ENCODE measurements at places on chromosomes 6 and 20.

- no peak overlapping the region for H3K27ac ChIP-seq
- H3K4me1 ChIP-seq = no peaks in the 10 kb centered on the region
- DNase-seq = no peak
- H3K4me3 ChIP-seq = no peak overlapping the region
Observed at GRCh38 chr6:141056945-141057625, 1075.6 kb upstream of the GJE1 start.

DNA sequence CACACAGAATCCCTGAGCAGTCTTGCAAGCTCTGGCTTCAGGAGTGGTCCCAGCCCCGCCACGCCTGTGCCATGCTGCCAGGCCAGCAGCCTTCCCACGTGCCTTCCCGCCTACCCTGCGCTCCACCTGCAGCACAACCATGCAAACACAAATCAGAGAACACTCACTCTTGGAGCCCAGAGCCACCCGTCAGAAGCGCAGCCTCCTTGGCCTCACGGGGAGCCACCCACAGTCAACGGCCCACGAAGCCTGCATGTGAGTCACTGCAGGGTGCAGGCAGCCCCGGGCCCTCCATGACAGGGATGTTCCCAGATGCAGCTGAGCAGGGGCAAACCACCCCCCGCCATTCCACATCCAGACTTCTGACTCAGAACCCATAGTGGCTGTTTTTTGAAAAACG, 217.0 kb downstream of the DLL1 start:
- no peaks in the 10 kb centered on the region for H3K36me3 ChIP-seq
- peaks cover 22% of the 10 kb centered on the region for H3K27me3 ChIP-seq
- H3K4me3 ChIP-seq = no peak overlapping the region
- no peaks in the 10 kb centered on the region for H3K4me1 ChIP-seq
- no peak for DNase-seq

- H3K36me3 ChIP-seq = peaks cover 3% of the 10 kb centered on the region
- H3K27me3 ChIP-seq = peaks cover 5% of the 10 kb centered on the region
- no peak for DNase-seq
- no peak overlapping the region for H3K27ac ChIP-seq
Observed at GRCh38 chr20:24917056-24917455, 32.0 kb upstream of the CST7 start.

DNA sequence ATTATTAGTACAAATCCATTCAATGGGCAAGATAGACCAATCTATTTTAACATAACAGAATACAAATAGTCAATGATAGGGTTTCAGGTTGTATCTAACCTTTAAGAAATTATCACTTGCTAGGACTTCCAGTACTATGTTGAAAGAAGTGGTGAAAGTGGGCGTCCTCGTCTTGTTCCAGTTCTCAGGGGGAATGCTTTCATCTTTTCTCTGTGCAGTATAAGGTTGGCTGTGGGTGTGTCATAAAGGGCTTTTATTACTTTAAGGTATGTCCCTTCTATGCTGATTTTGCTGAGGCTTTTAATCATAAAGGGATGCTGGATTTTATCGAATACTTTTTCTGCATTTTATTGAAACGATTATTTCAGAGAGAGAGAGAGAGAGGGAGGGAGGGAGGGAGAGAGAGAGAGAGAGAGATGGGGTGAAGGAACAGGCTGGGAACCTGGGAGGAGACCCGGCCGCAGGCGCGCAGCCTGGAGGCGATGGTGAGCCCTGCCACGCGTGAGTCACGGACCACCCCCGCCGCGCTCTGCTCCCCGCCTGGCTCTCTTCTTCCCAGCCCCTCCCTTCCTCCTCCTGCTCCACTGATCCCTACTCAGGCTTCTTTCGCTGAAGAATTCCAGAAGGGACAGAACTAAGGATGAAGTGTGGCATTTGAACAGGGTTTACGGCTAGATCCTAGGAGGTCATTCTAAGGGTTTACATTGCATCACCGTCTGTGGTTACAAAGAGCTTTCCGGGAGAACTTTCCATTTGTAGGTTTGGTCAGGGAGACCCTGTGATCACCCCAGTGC, 45.5 kb upstream of the HLA-E start:
- no peaks in the 10 kb centered on the region for H3K36me3 ChIP-seq
- no peak overlapping the region for H3K27ac ChIP-seq

GRCh38 chr20:41587956-41588355, 30.2 kb downstream of the CHD6 start:
- no peaks in the 10 kb centered on the region for H3K27me3 ChIP-seq
- DNase-seq = no peak
- no peak overlapping the region for H3K27ac ChIP-seq
- H3K36me3 ChIP-seq = peaks cover 33% of the 10 kb centered on the region
- no peak overlapping the region for H3K4me3 ChIP-seq

GRCh38 chr6:166237617-166238016, 70.0 kb upstream of the TBXT start:
- peaks cover 40% of the 10 kb centered on the region for H3K27me3 ChIP-seq
- no peak overlapping the region for H3K27ac ChIP-seq
- H3K36me3 ChIP-seq = no peaks in the 10 kb centered on the region
- peaks cover 10% of the 10 kb centered on the region for H3K4me1 ChIP-seq

DNA sequence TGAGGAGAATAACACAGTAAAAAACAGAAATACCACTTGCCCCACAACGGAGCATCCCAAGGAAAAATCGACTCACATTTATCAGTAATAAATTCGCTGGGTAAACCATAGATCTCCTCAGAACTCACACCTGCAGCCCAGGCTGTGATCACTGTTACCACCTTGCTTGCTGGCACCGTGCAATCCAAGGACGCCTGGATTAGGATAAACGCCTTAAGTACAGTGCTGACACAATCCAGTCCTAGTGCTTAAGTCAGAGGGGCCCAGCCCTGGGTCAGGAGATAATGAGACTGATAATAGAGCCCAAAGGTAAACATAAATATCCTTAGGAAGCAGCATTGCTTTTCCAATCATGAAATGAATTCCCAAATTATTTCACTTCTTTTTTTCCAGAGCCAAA, 62.5 kb downstream of the EPB41L2 start:
- DNase-seq = no peak
- no peak overlapping the region for H3K4me3 ChIP-seq
- no peak overlapping the region for H3K27ac ChIP-seq

GRCh38 chr6:43937236-43938177, 167.5 kb downstream of the VEGFA start:
- H3K36me3 ChIP-seq = no peaks in the 10 kb centered on the region
- H3K27me3 ChIP-seq = no peaks in the 10 kb centered on the region
- no peak overlapping the region for H3K27ac ChIP-seq
- H3K4me3 ChIP-seq = no peak overlapping the region
- no peaks in the 10 kb centered on the region for H3K4me1 ChIP-seq
- DNase-seq = no peak

GRCh38 chr6:14075095-14075503, 42.5 kb upstream of the CD83 start:
- peak overlapping the region; percentile 92 for H3K4me3 ChIP-seq
- DNase-seq = peak; percentile 22
- H3K27me3 ChIP-seq = no peaks in the 10 kb centered on the region
- H3K27ac ChIP-seq = peak overlapping the region; percentile 92
- peaks cover 71% of the 10 kb centered on the region for H3K4me1 ChIP-seq
- no peaks in the 10 kb centered on the region for H3K36me3 ChIP-seq

DNA sequence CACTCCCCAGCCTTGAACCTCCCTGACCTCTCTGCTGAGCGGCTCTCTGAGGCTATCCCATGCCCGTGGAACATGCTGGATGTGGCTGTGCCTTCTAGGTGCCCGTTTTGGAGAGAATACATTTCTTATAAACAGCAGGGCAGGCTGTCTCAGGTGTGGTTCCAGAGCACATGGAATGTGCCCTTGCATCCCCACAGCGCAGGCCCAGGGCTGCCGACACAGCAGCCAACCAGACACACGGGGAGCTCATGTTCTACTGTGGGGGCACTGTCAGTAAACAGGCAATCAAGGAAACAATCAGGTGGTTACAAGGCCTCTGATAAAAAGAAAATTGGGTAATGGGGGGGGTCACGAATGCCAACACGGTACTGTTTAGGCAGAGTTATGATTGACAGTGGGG, 30.8 kb downstream of the FOXC1 start:
- no peaks in the 10 kb centered on the region for H3K4me1 ChIP-seq
- H3K4me3 ChIP-seq = no peak overlapping the region
- DNase-seq = no peak
- no peaks in the 10 kb centered on the region for H3K27me3 ChIP-seq
- H3K36me3 ChIP-seq = no peaks in the 10 kb centered on the region

GRCh38 chr6:138560130-138560860, 61.0 kb upstream of the NHSL1 start:
- no peak overlapping the region for H3K4me3 ChIP-seq
- H3K27ac ChIP-seq = no peak overlapping the region
- peaks cover 34% of the 10 kb centered on the region for H3K27me3 ChIP-seq
- H3K4me1 ChIP-seq = no peaks in the 10 kb centered on the region
- DNase-seq = no peak

- no peak overlapping the region for H3K27ac ChIP-seq
- H3K27me3 ChIP-seq = no peaks in the 10 kb centered on the region
- DNase-seq = no peak
- H3K4me3 ChIP-seq = no peak overlapping the region
- no peaks in the 10 kb centered on the region for H3K4me1 ChIP-seq
- H3K36me3 ChIP-seq = peaks cover 3% of the 10 kb centered on the region
Observed at GRCh38 chr20:7776148-7776547, 164.1 kb downstream of the HAO1 start.

DNA sequence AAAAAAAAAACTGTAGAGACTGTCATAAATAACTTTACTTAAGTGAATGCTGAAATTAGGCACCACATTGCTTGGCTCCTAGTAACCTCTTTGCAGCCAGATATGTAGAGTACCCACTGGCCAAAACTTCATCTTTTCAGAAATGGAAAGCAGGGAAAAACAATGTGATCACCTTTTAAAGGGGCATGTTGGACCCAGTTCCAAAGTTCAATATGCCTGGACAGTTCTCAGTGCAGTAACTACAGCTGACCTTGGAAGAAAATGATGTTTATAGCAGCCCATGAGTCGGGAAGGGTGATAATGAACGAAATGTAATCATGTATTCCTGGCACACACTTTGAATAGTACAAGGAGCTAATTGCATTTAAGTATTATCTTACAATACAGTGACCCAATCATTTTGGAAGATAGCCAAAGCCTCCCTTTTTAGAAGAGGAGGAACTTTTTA, 93.6 kb upstream of the TAB2 start:
- no peaks in the 10 kb centered on the region for H3K27me3 ChIP-seq
- H3K27ac ChIP-seq = no peak overlapping the region
- no peak overlapping the region for H3K4me3 ChIP-seq
- H3K36me3 ChIP-seq = peaks cover 3% of the 10 kb centered on the region
- H3K4me1 ChIP-seq = peaks cover 21% of the 10 kb centered on the region

GRCh38 chr20:44850272-44850671, 35.2 kb upstream of the YWHAB start:
- no peaks in the 10 kb centered on the region for H3K36me3 ChIP-seq
- no peak overlapping the region for H3K4me3 ChIP-seq
- peaks cover under 1% of the 10 kb centered on the region for H3K27me3 ChIP-seq
- H3K27ac ChIP-seq = no peak overlapping the region
- no peak for DNase-seq

DNA sequence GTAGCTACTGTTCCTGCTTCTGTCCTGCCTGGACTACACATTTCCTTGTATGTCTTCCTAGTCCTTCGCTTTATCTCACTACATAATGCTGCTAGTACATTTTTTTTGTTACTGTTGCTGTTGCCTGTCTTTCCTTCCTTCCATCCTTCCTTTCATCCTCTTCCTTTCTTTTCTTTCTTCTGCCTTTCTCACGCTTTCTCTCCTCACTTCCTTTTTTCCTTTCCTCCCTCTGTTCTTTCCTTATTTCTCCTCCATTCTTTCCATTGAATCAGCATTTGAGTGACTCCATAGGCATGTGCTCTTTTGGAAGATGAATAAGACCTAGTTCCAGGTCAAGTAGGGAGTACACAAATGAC, 46.3 kb downstream of the MAP3K4 start:
- H3K27ac ChIP-seq = peak overlapping the region; percentile 1
- no peaks in the 10 kb centered on the region for H3K27me3 ChIP-seq
- peaks cover 14% of the 10 kb centered on the region for H3K4me1 ChIP-seq

DNA sequence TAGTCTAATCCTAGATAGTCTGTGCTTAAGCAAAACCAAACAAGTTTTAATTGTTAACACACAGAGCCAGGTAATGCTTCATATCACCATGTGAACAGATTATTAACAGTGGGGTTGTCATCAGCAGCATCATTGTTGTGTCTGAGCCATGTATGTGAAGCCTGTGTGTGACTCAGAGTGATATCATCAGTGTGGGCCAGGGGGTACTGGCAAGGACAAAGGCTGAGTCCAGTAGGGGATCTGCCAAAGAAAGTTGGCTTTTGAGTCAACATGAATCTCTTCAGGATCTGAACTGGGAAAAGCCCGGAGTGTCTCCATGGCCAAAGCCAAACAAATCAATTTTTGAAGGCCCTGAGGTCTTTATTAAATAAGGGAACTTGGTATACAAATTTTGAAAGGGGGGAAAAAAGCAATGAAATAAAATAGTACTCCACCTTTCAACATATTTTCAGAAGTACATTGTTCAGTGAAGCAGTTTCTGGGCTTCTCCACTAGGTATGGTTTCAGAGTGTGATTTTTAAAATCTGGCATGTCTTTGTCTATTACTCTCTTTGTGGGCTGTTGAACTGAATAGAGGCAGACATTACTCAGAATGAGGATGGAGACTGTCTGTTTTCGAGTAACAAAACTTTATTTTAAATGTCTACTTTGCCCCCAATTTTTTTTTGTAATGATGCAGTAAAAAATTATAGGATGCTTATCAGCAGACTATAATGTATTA, 444.2 kb upstream of the JAG1 start:
- H3K4me3 ChIP-seq = no peak overlapping the region
- H3K4me1 ChIP-seq = no peaks in the 10 kb centered on the region

GRCh38 chr6:37218511-37218910, 39.1 kb upstream of the TBC1D22B start:
- no peak overlapping the region for H3K27ac ChIP-seq
- peaks cover 27% of the 10 kb centered on the region for H3K4me1 ChIP-seq
- H3K27me3 ChIP-seq = no peaks in the 10 kb centered on the region
- DNase-seq = no peak
- no peak overlapping the region for H3K4me3 ChIP-seq

- peaks cover 60% of the 10 kb centered on the region for H3K27me3 ChIP-seq
- DNase-seq = no peak
- H3K27ac ChIP-seq = no peak overlapping the region
- H3K4me1 ChIP-seq = no peaks in the 10 kb centered on the region
- H3K4me3 ChIP-seq = no peak overlapping the region
Observed at GRCh38 chr20:56634307-56634706, 5.2 kb downstream of the TFAP2C start.

- DNase-seq = no peak
- H3K27me3 ChIP-seq = no peaks in the 10 kb centered on the region
- peaks cover 27% of the 10 kb centered on the region for H3K4me1 ChIP-seq
Observed at GRCh38 chr6:2806644-2807043, 35.0 kb downstream of the SERPINB1 start.

GRCh38 chr6:165013701-165014100, 295.7 kb downstream of the C6orf118 start:
- H3K4me1 ChIP-seq = no peaks in the 10 kb centered on the region
- H3K27me3 ChIP-seq = no peaks in the 10 kb centered on the region
- no peak overlapping the region for H3K27ac ChIP-seq
- DNase-seq = no peak
- peaks cover 2% of the 10 kb centered on the region for H3K36me3 ChIP-seq
- no peak overlapping the region for H3K4me3 ChIP-seq

GRCh38 chr20:445514-446336, 16.6 kb downstream of the TBC1D20 start:
- peaks cover 13% of the 10 kb centered on the region for H3K36me3 ChIP-seq
- DNase-seq = no peak

GRCh38 chr6:139776041-139776440, 401.6 kb upstream of the CITED2 start:
- no peaks in the 10 kb centered on the region for H3K36me3 ChIP-seq
- peaks cover 5% of the 10 kb centered on the region for H3K27me3 ChIP-seq
- DNase-seq = no peak
- no peaks in the 10 kb centered on the region for H3K4me1 ChIP-seq

GRCh38 chr20:38671186-38671585, 53.1 kb upstream of the SLC32A1 start:
- H3K4me1 ChIP-seq = peaks cover 6% of the 10 kb centered on the region
- no peak for DNase-seq
- H3K36me3 ChIP-seq = no peaks in the 10 kb centered on the region

Data from activated T-cell treated with anti-CD3 and anti-CD28 coated beads, Interleukin-2, amount 50 U/mL, for 72 hours (primary cell).